ENCODE measurements at places on chromosomes 12 and 14.
A peak's percentile ranks its signal among the peaks of the same experiment; 100 is the strongest.

DNA sequence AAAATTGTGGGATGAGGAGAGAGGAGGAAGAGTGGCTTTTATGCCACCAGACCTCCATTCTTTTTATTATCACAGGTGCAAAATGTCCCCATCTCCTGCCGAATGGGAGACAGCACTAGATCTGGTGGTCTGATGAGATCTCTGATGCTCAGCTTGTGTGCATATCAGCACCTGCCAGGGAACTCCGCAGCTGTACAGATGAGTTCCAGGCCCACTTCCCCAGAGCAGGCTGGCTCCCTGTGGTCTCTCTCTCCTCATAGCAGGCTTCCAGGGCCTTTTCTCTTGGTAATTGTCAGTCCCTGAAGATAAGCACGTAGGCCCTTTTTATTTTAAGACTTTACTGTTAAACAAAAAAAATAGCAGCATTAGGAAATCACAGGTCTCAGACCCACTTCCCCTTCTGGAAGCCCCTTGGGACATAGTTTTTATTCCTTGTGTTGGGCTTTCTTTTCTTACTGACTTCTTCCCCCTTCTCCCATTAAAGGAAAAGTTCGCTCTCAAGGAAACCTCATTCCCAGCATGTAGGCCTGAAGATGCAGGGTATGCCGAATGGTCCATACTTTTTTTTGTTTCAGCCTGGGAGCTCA lies 4.5 kb upstream of the TBC1D30 start:
- DNase-seq = no peak

GRCh38 chr12:3882896-3883564 lies 9.8 kb upstream of the PARP11 start:
- DNase-seq = no peak

- DNase-seq = no peak
Observed at GRCh38 chr12:57477710-57478681, 1.7 kb downstream of the ARHGAP9 start.

DNA sequence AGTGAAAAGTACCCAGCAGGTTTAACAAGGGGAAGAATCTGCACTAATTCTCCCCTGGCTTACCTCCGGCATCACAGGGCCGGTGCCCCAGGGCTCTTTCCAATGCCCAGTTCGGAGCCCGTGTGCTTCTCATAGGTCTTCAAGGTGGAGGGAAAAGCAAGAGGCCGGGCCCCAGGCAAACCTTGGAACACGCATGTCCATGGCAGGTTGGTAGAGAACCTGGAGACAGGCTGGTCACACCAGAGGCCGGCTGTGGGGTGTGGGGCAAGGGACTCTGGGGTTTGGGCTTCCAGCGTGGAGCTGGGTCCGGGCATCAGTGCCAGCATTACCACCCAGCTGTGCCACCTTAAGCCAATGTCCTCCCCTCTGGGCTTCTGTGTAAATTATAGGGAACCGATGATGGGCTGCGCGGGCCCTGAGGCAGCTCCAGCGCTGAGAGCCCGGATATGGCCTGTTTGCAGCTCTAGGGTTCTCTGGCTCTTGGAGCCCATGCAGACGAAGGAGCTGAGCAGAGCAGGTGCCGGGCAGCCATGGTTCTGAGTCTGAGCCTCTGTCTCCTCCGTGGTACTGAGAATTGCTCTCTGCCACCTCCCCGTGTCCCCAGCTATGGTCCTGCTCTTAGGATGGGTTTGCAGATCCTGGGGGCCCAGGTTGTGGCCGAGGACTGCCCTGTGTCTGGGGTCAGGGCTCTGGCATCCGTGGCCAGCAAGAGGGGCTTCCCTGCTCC lies 197.0 kb upstream of the C14orf180 start:
- peak; percentile 39 for DNase-seq

DNA sequence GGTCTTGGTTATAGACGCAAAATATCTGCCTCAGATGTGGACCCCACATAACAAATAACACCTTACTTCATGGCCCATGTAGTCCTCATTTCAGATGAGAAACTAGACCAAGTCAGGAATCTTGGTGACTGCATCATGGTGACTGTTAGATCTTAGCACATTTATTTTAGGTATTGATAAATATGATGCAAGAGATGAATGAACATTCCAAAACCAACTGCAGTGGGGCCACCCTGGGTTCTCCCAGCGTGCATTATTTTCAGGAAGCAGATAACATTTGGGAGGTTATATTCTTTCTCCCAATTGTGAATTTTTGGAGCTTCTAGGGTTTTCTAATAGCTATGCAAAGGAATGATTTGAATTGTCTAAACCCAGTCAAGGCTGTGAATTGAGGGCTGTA lies 55.2 kb upstream of the PTGR2 start:
- no peak for DNase-seq

Data from psoas muscle (tissue), 8 donors.